ENCODE measurements at places on chromosomes 12 and 14.

DNA sequence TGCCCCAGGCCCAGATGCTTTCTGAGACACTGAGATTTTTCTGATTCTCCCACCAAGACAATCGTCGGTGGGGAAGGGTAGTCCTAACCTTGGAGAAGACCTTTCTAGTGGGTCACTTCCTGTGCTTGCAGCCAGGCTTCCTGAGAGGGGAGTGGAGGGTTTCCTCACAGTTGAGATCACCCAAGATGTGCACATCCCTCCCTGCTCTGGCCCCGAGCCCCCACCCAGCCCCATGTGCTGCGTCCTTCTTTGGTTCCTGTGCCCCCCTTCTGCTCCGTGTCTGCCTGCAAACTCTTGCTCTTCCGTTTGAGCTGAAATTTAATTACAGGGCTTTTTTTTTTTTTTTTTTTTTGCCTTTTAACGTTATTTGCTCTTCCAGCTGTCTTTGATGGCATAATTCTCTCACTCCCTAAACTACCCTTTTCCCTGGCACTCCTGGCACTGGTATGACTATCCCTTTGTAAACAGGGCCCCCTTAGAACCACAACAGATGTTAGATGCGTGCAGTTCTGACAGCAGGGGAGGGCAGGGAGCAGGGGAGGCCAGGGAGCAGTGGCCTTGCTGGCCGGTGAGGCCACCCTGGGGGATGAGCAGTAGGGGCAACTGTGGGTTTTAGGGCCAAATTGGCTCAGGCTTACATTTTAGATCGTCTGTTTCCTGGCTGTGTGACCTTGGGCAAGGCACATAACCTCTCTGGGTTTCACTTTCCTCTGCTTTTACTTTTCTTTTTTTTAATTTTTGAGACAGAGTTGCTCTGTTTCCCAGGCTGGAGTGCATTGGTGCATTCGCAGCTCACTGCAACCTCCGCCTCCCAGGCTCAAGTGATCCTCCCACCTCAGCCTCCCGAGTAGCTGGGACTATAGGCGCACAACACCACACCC is 144.5 kb downstream of the PHETA1 start:
- DNase-seq: no peak

GRCh38 chr14:71086567-71086966 is 179.3 kb downstream of the PCNX1 start:
- no peak for DNase-seq

- DNase-seq: peak; percentile 17
Measured at GRCh38 chr14:45084946-45085346, 1.0 kb downstream of the PRPF39 start.

DNA sequence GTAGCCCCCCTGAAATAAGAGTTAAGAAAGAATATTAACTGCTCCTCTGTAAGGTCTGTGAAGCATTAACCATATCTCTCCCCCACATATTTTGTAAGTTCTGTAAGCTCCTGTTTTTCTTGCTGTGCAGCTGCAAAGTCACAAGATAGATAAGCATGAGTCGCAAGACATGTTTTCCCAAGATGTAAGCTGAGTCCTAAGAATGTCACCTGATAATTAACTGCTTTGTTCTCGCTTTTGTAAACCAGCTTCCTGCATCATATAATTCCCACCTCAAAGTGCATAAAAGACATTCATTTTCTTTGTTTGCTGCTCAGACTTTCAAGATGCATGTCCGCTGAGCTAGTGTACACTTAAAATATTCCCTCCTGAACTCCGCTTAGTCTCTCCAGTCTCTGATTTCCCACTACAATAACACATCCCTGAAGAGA is 27.0 kb upstream of the PHC1 start:
- peak; percentile 66 for DNase-seq

DNA sequence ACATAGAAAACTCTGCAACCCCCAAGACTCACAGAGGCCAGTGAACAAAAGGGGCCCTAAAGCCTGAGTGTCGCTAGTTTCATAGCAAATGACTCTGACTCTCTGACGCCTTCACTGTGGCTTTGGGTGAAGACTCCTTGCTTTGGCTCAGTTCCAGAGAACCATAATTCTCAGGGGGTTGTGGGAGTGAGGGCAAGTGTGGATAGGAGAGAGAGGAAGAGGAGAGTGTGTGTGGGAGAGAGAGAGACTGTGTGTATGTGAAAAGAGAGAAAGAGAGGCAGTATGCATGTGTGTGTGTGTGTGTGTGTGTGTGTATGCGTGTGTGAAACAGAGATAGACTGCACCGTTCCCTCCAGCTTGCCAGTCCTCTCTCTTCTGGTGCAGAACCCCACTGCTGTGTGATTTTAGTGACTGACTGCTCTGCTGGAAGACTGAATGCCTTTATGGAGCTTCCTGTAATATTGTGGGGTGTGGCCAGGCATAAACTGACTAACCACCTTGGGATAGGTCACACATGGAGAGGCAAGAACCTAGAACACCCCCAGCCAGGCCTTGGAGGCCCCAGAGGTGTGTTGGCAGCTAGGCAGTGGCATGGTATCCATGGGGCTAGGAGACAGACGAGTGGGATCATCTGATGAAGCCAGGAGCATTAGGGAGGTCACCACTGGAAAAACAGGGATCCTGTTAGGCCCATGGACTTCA is 45.9 kb upstream of the STXBP6 start:
- peak; percentile 44 for DNase-seq

GRCh38 chr14:38253676-38254075 is 2.2 kb downstream of the CLEC14A start:
- DNase-seq: no peak
